ENCODE measurements at places on chromosomes 7 and 10.

- DNase-seq, result no peak
These were observed 22.3 kb upstream of the NUDCD3 start for GRCh38 chr7:44512736-44513135.

- DNase-seq, result no peak
These were observed 1.3 kb downstream of the PRKCQ start for GRCh38 chr10:6578795-6579182.

DNA sequence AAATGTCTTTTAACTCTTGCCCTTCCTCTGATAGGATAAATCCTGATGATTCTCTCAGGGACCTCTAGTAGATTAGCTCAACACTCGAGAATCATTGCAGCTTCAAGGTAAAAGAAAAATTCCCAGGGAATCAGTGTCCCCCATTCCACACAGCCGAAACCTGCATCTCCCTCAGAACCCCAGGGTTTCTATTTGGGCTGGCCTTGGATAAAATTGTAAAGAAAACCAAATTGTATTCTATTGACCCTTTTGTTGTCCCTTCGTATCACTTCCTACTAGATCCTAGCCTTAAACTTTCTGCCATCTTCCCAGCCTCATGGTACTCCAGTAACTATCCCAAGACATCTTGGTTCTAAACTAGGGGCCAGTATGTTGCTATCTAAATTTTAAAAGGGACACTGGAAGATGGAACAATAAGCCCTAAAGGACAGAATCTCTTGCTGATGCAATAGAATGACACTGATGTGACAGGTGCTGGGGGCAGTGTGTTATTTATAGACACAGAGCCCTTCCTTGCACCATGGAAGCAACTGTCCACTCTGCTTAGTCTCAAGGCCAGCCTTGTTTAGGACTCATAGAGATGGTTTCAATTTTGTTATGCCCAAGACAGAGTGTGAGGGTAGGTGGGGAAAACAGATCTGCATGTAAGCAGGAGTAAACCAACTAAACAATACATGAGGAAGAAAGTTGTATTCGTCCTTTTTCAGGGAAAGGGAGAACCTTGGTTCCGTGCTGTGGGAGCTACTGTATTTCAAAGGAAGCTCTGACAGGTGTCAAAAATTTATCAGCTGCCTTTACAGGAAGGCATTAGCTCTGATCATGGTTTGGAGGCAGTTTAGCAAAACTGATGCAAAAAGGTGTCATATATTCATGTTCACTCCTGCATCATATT, 7.6 kb downstream of the ASB15 start:
- no peak for DNase-seq

- no peak for DNase-seq
These were observed 40.5 kb upstream of the AFAP1L2 start for GRCh38 chr10:114444819-114445218.

- DNase-seq, result no peak
These were observed 588.9 kb downstream of the POM121L12 start for GRCh38 chr7:53624356-53624755.

DNA sequence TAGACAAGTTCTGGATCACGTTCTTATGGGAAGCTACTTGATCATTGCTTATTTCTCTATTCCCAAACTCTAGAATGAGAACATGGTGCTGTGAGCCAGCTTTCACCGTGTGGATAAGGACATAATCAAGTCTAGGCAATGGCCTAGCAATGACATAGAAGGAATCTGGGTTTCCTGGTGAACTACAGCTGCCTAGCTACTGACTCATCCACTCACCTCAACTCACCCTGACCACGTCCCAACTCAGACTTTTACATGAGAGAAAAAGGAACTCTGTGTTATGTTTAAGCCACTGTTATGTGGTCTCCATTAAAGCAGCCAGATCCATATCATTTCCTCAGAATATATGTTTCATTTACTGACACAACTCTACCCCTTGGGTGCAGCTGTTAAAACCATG, 18.8 kb upstream of the MET start:
- no peak for DNase-seq

- no peak for DNase-seq
These were observed 13.1 kb upstream of the MTPN start for GRCh38 chr7:135990258-135990657.

DNA sequence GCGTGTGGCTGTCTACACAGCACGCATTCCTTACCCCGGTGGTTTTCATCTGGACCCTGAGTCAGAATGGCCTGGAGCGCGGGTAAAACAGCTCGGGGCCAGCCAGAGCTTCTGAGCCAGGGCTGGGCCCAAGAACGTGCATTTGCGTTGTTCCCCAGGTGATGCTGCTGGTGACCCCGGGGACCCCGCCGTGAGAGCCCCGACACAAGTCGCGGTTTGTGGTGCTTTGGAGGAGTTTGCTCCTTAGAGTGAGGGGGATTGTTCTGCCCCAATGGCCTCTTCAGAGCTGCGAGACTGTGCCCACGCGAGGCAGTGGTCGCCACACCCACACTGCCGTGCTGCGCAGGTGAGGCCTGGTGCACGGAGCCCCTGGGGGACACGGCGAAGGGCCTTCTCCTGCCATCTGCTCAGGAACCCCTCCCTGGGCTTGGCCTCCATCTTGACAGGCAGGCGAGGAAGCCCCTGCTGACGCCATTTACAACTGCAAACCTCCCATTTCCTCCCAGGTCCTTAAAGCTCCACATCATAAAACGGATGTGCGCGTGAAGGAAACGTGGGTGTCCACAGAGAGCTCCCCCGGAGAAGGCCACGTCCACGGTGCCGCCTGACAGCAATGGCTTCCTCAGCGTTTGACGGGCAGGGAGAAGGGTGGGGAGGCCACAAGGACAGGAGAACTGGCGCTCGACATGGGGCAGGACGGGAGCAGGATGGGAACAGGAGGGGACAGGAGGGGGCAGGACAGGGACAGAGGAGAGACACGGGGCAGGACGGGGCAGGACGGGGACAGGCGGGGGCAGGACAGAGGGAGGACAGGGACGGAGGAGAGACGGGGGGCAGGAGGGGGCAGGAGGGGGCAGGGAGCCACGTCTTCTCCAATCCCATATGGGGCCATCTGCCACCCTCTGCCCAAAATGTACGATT, 477.2 kb downstream of the DNAJB6 start:
- peak; percentile 7 for DNase-seq

DNA sequence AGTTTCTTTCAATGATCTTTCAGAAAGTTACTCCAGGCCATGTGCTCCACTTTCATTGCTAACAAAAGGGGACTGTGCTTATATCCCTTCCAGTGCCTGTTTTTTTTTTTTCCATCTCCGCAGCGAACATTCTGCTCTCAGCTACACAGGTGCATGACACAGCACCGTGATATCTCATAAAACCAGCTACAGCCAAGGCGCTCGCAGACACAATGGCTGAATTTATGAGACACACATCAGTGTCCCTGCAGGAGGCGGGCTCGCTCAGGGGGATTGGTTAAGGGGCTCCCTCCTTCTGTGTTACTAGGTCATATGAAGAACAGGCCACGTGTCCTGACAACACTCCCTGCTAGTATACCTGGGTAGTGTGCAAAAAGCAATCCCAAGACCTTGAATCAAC, 245.5 kb downstream of the SKAP2 start:
- no peak for DNase-seq

GRCh38 chr7:110573862-110574528, 516.9 kb upstream of the LRRN3 start:
- DNase-seq, result no peak

- no peak for DNase-seq
These were observed 212.6 kb downstream of the FOXP2 start for GRCh38 chr7:114627231-114627630.

Data from activated CD8-positive, alpha-beta memory T cell treated with anti-CD3 and anti-CD28 coated beads, Interleukin-2, amount 50 U/mL, for 4 hours (primary cell).